ENCODE measurements at places on chromosomes 16 and 17.

DNA sequence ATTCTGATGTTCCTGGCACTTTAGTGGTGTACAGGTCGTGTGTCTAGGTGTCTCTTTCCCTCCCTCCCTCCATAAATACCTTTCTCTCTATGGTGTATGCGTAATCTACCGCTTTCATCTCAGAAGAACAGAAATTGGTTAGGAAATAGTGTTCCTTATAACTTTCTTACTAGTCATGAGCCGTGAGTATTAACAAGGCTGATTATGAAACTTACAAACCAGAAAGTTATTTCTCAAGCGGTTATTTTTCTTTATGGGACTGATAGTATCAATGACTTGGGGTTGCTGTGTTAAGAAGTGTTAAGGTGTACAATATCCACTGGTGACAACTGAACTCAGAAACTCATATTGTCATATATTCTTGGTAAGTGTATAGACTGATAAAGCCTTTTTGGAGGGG, 13.2 kb upstream of the MYH11 start:
- no peak for DNase-seq

GRCh38 chr17:51200295-51200694, 34.1 kb downstream of the NME2 start:
- no peak for DNase-seq

DNA sequence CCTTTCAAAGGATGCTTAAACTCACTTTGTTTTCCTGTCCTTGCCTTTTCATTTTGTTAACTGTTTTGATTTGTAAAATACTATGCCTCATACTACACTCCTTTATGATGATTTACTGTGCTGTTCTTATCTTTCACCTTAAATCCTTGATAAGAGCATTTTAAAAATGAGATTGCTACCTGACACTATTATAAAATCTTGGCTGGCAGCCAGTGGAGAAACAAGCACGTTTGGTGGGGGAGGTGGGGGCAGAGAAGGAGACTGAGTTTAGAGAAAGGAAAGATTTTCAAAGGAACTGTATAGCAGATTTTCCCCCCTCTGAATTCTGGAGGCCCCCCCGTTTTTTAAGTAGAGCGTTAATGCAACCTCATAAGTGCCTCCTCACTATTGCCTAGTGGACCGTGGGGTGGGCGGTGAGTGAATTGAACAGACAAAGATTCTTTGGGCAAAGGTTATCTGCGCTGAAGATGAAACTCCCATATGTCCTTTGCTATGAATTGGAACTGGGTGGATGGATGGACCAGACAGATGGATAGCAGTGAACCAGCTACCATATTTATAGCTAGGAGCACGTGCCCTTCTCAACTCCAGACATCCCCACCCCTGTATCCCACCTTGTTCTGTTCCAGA, 200.2 kb downstream of the CCDC182 start:
- DNase-seq, result no peak

GRCh38 chr17:52147431-52147830, 11.1 kb downstream of the CA10 start:
- DNase-seq, result no peak

- no peak for DNase-seq
Observed at GRCh38 chr16:9932919-9933653, 249.1 kb downstream of the GRIN2A start.

- no peak for DNase-seq
Observed at GRCh38 chr16:55421226-55421625, 57.8 kb upstream of the MMP2 start.

GRCh38 chr17:62706598-62707424, 79.3 kb downstream of the MRC2 start:
- no peak for DNase-seq

Measured in stimulated activated CD8-positive, alpha-beta memory T cell treated with anti-CD3 and anti-CD28 coated beads, Interleukin-15, amount 100 ng/mL, for 1 hour (primary cell).